NCI-H446 treated with DMSO at 0.1 percent for 48 hours (cell line): ENCODE measurements at places on chromosomes 16 and 17.

GRCh38 chr16:30010844-30011713 lies at the start of gene DOC2A:
TSS of gene DOC2A (minus strand) at chr16:30011027. CDS start at chr16:30010222, 805 bp downstream.
- peak; percentile 18 for DNase-seq

DNA sequence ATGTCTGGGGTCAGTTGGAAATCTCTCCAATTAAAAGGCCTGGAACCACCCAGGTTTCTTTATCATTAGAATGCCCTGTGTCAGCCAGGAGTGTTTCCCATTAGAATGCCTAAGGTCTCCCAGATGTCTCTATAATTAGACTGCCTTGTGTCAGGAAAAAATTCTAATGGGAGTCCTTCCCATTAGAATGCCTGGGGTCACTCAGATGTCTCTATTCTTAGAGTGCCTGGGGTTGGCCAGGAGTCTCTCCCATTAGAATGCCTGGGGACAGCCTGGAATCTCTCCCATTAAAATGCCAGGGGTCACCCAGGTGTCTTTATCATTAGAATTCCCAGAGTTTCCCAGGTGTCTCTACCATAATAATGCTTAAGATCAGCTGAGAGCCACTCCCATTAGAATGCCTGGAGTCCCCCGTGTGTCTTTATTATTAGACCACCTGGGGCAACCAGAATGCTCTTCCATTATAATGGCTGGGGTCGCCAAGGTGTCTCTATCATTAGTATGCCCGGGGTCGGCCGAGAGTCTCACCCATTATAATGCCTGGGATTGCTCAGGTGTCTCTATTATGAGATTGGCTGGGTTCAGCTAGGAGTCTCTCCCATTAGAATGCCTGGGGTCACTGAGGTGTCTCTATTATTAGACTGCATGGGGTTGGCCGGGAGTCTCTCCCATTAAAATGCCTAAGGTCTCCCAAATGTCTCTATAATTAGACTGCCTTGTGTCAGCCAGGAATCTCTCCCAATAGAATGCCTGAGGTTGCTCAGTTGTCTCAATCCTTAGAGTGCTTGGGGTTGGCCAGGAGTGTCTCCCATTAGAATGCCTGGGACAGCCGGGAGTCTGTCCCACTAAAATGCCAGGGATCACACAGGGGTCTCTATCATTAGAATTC lies 2254.6 kb downstream of the TP53TG3F start:
- DNase-seq: no peak

- DNase-seq: no peak
Measured at GRCh38 chr16:75111514-75111940, 5.1 kb downstream of the LDHD start.

DNA sequence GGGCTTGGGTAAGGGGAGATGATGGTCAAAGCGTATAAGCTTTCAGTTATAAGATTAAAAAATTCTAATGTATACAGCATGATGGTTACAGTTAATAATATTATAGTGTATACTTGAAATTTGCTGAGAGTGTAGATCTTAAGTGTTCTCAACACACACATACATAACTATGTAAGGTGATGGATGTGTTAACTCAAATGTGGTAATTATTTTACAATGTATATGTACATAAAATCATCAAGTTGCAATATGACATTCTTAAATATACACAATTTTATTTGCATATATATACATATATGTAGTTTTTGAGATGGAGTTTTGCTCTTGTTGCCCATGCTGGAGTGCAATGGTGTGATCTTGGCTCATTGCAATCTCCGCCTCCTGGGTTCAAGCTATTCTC lies 7.2 kb downstream of the ZKSCAN2 start:
- DNase-seq: no peak

DNA sequence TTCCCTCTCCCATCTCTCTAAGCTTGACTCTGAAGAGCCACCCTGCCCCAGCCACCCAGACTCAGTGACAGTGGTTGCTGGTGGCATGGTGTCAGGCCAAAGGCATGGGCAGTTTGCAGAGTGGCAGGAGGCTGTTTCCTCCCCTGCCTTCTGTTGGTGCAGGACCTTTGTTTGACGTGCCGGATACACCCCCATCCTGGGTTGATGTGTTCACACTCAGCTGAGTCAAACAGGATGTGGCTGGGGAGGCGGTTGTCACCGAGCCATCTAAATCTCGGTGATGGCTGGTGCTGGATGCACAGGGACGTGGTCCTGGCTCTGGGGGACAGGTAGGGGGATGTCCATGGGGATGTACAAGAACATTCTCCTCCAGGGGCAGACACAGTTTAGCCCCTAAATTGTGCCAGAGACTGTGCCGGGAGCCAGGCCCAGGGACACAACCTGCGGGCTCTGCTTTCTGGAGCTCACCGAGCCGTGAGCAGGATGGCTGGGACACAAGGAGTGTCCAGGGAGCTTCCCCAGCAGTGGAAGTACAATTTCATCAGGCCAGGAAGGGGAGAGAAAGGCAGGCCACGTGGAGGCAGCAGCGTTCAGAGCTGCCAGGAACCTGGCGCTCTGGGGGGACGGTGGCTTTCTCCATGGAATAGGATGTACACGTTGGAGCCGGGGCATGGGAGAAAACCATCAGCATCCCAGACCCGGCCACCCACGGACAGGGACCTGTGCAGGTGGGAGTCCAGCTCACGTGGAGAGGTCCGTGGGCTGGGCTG lies 264.2 kb downstream of the SEC14L1 start:
- DNase-seq: no peak

- DNase-seq: no peak
Measured at GRCh38 chr17:78959803-78960202, 19.9 kb downstream of the LGALS3BP start.
